WERI-Rb-1 (cell line): ENCODE measurements at places on chromosomes 6 and 20.
A peak's percentile ranks its signal among the peaks of the same experiment; 100 is the strongest.

GRCh38 chr6:4378319-4378996 is 243.1 kb upstream of the ECI2 start:
- no peak for DNase-seq

DNA sequence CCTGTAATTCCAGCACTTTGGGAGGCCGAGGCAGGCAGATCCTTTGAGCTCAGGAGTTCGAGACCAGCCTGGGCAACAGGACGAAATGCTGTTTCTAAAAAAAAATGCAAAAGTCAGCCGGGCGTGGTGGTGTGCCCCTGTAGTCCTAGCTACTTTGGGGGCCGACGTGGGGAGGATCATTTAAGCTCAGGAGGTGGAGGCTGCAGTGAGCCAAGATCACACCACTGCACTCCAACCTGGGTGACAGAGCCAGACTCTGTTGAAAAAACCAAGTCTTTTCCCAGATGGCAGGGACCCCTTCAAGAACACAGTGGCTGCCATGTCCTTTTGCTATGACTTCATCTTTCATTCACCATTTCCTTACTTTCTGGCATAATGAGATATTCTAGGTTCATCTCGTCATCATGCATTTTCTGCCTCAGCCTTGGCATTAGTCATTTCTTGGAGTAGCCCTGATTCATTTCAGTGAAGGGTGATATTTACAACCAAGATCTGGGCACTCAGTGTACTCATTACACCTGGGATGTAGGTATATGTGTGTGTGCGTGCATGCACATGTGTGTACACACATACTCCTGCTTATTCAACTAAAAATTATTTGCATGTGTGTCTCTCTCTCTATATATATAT is 61.4 kb upstream of the TOX2 start:
- no peak for DNase-seq

DNA sequence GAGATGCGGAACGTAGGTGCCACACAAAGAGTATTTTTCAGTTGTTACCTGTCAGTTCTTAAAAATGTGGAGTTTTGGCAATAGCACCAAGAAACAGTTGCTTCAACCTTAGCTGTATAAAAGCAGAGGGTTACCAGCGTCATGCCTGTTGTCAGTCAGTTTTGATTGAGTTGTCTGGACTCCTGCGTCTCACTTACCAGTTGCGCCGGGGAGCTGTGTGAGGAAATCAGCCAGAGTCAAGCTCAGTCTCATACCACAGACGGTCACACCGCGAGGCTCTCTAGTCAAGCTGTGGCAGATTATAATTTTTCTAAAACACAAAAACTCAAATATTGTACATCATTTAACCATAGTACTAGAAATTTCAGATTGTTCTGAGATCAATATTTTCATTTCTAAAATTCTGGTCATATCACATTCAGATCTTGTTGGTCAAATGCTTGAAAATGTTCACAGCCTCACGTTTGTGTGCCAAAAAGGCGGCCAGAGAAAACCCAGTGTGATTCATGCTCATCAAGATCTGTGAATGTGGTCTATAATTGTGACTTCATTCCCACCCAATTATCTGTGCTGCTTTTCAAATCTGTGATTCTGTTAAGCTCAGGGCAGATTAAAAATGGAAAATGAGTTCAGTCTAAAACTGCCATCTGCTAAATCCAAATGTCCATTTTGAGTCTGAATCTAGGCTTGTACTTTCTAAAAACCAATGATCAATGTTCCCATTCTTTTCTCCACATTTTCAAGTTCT is 37.5 kb downstream of the SASH1 start:
- DNase-seq: peak; percentile 60

- DNase-seq: no peak
Observed at GRCh38 chr6:159098636-159099106, 53.9 kb upstream of the TAGAP start.

DNA sequence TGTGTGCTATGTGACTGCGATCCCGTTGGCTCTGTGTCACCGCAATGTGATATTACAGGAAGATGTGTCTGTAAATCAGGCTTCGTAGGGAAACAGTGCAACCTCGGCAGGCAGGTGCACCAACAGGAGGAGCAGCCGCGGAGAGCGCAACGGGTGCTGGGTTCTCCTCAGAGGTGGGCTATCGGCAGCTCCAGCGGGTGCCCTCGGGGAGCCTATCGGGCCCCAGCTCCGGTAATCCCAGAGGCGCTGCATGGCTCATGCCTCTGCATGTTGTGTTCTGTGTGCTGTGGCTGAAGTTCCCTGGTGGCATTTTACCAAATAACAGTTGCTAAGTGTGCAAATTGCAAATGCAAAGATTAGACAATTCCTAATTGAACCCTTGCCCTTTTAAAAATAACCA is 409.9 kb downstream of the LAMA2 start:
- no peak for DNase-seq

- DNase-seq: peak; percentile 53
Observed at GRCh38 chr20:17650301-17651128, 31.5 kb downstream of the RRBP1 start.

GRCh38 chr6:34671367-34671766 is 25.2 kb downstream of the ILRUN start:
- DNase-seq: no peak

DNA sequence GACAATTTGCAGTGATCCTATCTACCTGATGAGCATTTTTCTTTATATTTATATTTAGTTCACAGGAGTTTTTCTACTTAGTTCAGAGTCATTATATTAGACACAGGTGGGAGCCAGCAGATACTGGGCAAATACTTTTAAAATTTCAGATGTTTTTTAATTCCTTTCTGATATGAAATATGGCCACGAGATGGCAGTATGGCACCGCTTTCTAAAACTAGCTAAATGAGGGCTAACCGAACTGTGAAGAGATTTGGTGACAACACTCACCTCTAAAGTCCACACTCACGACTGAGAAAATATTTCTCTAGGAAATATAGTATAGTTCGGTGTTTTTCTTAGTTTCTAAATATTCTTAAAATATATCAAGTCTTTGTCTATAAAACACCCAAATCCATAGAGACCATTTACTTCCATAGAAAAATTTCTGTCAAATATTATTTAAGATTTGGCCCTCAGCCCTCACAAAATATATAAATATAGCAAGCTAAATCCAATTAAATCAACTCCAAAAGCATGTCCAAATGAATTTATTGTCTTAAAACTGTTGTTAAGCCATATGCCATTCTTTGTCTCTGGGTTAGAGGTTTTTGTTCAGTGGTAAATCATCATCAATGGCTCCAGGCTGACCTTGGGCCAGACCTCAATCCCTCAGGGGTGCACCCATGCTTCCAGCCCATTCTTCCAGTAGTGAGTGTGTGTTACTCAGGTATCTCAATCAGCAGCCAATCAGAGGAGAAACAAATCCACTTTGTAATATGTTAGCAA is 63.6 kb downstream of the HUS1B start:
- DNase-seq: peak; percentile 61

- DNase-seq: no peak
Observed at GRCh38 chr6:82371799-82372546, 8.4 kb downstream of the TPBG start.

GRCh38 chr6:68901044-68901443 is 266.0 kb downstream of the ADGRB3 start:
- DNase-seq: no peak

GRCh38 chr6:167746390-167746907 is 80.3 kb upstream of the AFDN start:
- DNase-seq: no peak

- no peak for DNase-seq
Observed at GRCh38 chr6:29815118-29815750, 12.4 kb upstream of the HLA-G start.

GRCh38 chr6:41976794-41977484 is 35.3 kb upstream of the CCND3 start:
- DNase-seq: no peak

- DNase-seq: no peak
Observed at GRCh38 chr6:85428486-85428885, 21.4 kb upstream of the NT5E start.

GRCh38 chr6:36793296-36793912 is 45.8 kb downstream of the CPNE5 start:
- peak; percentile 51 for DNase-seq

- no peak for DNase-seq
Observed at GRCh38 chr6:69084746-69085335, 449.8 kb downstream of the ADGRB3 start.

- no peak for DNase-seq
Observed at GRCh38 chr20:23156170-23156841, 70.2 kb upstream of the CD93 start.

DNA sequence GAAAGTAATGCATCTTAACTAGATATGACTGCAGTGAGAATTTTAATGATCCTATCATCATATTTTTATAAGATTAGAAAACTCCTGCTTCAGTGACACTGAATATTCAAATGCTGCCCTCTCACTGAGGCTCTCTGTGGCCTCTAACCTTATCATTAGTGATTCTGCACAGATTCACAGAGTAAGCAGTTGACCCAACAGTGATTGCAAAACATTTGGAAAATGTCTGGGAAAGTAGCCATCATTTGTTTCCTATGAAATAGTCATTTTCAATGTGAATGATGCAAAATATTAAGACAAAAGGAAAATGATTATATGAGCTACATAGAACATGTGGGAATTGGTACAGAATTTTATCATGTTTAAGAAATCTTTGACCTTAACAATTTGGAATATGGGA is 210.3 kb downstream of the TBX18 start:
- DNase-seq: no peak
